Tibial nerve (tissue), 4 donors: ENCODE measurements at places on chromosomes 11 and 22.

GRCh38 chr11:121048464-121049233 is 24.7 kb downstream of the TBCEL start:
- no peak for DNase-seq

DNA sequence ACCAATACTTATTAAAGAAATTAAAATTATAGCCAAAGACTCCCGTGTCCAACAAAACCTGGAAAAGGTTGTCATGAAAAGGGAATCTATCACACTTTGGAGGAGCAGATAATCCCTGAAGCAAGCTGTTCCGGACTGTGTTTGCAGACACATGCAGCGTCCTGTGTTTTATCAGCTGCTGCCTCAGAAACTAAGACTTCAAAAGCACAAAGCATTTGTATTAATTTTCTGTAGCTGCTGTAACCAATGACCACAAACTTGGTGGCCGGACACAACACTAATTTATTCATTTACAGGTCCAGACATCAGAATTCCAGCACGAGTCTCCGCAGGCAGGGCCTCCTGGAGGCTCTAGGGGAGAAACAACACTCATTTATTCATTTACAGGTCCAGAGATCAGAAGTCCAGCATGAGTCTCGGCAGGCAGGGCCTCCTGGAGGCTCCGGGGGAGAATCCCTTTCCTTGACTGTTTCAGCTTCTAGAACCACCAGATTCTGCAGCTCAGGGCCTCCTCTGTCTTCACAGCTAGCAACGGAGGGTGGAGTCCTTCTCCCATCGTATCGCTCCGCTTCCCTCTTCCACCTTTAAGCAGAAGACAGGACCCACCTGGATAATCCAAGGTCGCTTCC is 465.3 kb downstream of the BRD1 start:
- DNase-seq, result no peak

DNA sequence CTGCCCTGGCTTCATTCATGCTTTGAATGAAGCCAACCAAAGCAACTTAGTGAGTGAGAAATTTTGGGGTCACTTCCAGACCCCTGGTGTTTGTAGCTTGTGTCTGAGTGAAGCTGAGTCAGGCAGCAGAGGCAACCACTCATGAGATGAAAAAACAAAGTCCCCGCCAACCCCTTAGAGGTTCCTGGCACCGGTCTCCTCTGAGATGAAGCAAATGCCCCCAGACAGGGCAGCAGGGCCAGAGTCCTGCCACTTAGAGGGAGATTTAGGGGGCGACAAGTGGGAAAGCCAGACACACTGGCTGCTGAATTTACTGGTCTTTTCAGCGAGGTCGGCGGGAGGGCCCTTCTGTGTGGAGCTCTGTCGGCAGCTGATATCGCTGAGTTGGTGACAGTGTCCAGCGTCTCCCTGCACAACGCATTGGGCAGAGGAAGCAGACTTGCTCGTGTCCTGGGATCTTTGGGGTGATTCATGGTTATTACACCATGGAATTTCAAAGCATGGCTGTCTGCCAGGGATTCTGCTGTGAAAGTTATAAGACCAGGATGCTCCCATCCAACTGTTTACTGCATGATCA is 482.6 kb downstream of the MIAT start:
- DNase-seq, result no peak

DNA sequence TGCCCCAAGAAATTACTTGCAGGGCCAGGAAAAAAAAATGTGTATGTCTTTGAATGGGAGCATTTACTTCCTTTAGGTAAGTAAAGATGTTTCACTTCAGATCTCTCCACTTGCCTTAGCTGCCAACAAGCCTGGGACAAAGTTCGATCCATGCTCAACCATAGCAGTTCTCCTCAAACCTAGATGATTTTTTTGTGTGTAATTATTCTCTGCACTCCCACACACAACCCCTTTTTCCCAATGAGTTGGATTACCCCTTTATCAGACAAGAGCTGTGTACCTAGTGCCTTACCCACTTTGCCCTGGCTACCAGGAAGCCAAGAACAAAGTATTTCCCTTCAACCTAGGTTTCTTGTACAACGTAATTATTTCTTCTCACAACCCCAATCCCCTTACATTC is 35.6 kb downstream of the TPBGL start:
- no peak for DNase-seq

GRCh38 chr11:115030166-115030565 is 351.8 kb downstream of the NXPE2 start:
- no peak for DNase-seq

GRCh38 chr11:132640952-132641351 is 891.3 kb downstream of the OPCML start:
- no peak for DNase-seq

- DNase-seq, result peak; percentile 50
Observed at GRCh38 chr11:20035701-20036601, 124.3 kb downstream of the DBX1 start.

DNA sequence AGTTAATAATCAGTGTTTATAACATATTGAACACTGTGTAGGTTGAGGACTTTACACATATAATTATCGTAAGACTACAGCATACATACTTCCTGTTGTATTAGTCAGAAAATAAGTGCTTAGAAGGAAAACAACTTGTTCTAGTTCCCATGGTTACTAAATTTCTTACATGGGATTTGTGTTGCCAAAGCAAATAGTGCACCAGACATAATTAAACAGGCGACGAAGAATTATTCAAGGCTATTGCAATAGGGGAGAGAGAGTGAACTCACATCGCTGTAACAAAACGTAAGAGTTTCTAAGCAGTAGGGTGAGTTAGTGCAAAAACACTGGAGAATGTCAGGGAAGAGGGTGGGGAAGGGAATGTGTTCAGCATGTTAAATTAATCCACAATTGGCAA is 347.8 kb downstream of the CNTN5 start:
- DNase-seq, result no peak

DNA sequence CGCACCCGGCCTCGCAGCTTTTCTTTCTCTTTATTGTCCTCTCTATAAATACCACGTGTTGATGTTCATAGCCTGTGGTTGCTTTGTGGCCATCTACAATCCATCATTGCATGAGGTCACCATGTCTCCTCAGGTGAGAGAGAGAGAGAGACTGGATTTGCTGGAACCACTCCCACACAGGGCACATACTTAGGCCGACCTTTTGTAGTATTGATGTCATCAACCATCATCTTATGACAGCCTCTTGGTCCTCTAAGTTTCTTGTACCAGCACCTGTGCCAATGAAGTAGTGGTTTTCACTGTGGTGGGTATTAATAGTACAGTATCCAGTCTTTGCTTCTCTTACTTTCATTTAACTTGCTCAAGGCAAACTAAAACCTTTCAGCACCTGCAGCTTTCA is 22.8 kb upstream of the P2RY6 start:
- no peak for DNase-seq

GRCh38 chr11:130511765-130512164 is 63.3 kb downstream of the ADAMTS15 start:
- no peak for DNase-seq

GRCh38 chr11:79304599-79305212 is 136.1 kb downstream of the TENM4 start:
- DNase-seq, result no peak

GRCh38 chr11:12019337-12019736 is 10.9 kb upstream of the DKK3 start:
- DNase-seq, result no peak

- DNase-seq, result no peak
Observed at GRCh38 chr11:1988667-1989317, 8.8 kb downstream of the H19 start.

DNA sequence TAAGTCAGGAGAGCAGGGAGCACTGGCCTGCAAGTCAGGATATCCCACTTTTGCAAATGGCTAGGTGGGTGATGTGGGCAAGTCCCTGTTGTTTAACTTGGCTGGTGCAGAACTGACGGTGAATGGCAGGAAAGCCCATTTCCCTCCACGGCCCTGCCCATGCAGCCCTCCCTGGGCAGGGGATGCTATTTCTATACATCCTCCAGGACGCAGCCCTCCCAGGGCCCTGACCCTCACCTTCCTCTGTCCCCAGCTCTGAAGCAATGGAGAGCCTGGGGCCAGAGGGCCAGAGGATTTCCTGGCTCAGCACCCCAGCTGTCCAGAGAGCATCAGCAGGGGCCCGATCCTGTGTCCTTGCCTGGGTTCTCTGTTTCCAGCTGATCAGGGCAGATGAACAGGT is 91.3 kb downstream of the TSPAN18 start:
- no peak for DNase-seq

GRCh38 chr11:126959700-126960099 is 40.9 kb downstream of the KIRREL3 start:
- no peak for DNase-seq

DNA sequence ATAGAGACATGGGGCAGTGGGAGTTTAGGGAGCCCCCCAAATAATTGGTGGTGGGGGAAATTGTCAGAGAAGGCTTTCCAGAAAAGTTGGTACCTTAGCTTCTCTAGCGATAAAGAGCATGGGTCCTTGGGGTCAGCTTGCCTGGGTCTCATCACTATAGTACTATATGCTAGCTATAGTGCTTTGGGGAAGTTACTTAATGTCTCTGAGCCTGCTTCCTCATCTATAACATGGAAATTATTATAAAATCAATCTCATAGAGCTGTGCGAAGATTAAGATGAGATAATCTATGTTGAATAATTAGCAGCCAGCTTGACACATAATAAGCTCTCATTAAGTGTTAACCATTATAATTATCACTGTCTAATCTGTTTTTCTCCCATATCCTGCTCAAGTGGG is 41.2 kb downstream of the STIM1 start:
- DNase-seq, result no peak

GRCh38 chr22:44890416-44891292 is 119.2 kb downstream of the PHF21B start:
- DNase-seq, result no peak

GRCh38 chr11:75320046-75320618 is 31.3 kb downstream of the ARRB1 start:
- no peak for DNase-seq

DNA sequence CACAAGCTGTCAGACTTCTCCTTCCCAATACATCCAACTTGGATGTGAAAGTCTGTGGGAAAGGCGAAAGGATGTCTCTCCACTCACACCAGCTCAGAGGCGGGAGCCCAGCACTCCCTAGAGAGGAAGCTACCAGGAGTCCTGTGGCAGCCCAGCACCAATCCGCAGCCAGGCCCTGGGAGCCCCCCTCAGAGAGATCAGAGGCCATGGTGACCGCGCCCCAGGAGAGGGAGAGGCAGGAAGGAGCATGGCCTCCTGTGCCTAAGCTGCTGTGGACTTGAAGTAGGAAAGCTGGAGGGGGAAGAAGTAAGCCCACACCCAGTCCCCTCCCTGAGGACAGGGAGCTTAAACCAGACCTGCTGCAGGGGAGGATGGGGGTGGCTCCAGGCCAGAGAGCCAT is 24.4 kb upstream of the IGSF9B start:
- DNase-seq, result no peak

GRCh38 chr11:34650528-34650927 is 29.6 kb downstream of the EHF start:
- DNase-seq, result no peak

DNA sequence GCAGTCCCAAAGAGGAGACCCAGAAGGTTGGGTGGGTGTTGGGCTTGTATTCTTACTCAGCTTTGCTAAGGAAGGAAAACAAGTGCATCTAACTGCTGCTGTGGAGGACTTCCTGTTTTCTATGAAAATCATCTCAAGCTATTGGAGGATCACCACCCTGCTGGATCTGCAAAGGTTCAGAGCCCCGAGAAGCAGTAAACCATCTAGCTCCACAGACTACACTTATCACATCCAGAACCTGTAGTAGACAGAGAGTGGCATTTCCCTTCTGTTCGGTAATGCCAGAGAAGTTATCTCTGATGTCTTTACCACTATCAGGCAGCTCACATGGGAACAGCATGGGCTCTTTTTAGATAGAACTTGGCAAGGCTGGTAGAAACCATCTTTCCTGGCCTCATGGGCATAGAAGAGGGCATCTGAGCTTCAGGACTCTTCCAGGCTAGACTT is 21.7 kb downstream of the KCNJ1 start:
- no peak for DNase-seq

DNA sequence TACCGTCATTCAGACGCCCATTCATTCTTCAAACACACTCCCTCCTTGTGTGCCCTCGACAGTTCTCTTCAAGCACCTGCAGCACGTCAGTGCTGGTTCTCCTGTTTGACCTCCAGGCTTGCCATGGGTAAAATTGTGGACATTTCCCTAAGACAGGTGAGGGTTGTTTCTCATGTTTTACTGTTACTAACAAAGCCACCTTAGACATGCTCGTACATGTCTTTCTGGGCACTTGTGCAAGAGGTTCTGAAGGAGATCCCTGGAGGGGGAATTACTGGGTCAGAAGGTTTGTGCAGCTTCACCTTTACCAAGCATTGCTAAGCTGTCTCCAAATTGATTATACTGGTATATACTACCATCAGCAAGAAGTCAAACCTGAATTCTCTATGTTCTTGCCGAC is 189.7 kb upstream of the TMEM45B start:
- DNase-seq, result no peak

- DNase-seq, result no peak
Observed at GRCh38 chr11:64757549-64758329, 2.0 kb downstream of the PYGM start.

- DNase-seq, result no peak
Observed at GRCh38 chr11:8372641-8373381, 109.1 kb upstream of the LMO1 start.

- DNase-seq, result no peak
Observed at GRCh38 chr11:44536788-44537516, 28.5 kb upstream of the CD82 start.

DNA sequence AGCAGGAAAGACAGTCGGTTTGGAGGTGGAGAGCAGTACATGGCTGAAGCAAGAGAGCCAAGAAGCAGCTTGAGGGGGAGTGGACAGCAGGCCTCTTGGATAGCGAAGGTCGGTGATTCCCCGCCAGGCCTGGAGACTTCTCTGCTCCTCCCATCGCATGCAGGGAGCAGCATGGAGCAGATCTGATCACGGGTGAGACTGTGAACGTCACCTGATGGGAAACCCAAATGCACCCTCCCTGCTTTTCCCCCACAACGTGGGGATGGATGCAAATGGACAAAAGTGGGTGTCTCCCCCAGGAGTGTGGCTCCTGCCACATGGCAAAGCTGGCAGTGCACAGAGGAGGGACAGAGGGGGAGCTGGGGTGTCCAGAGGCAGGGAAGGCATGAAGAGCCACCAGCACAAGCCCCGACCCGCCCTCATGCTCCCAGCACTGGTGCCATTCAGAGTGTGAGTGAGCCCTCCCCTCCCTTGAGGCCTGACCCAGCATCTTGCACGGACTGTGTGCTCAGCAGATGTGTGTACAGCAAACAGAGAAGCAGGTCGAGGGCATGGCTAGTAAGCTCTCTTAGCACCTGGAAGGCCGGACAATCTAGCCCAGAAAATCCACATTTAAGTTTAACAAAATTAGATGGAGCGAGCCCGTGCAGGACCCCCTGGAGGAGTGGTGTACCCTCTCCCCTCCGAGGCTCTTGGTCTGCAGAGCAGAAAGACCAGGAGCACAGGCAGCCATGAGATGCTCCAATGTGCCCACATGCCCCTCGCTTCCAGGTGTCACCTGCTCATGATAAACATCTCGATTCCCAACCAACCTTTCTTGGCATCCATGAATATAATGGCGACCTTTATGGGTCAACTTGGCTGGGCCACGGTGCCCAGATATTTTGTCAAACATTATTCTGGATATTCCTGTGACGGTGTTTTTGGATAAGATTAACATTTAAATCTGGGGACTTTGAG is 661.7 kb downstream of the TBC1D22A start:
- DNase-seq, result no peak

GRCh38 chr22:50728523-50728931 is 9.5 kb upstream of the ACR start:
- no peak for DNase-seq

GRCh38 chr11:57476047-57476756 is 15.9 kb downstream of the RTN4RL2 start:
- DNase-seq, result no peak

- no peak for DNase-seq
Observed at GRCh38 chr11:69138265-69138664, 17.5 kb upstream of the SMIM38 start.
